ENCODE measurements at places on chromosomes 16 and 17.

- DNase-seq: no peak
These were observed 357.6 kb upstream of the C16orf82 start for GRCh38 chr16:26709175-26709574.

DNA sequence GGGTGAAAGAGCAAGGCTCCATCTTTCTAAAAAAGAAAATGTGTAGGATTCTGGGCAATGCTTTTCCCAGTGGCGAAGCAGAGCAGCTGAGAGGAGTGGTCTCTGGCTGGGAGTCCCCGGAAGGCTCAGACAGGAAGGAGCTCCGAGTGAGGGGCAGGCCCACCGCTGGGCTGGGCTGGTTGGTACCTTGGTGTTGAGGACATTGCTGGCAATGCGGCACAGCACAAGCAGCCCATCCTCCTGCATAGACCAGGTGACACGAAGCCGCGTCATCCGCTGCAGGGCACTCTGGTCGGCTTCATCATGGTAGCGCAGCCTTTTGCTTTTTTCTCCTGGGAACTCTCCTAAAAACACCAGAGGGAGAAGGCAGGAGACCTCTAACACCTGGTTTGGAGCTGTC is 63.9 kb downstream of the GTF3C1 start:
- DNase-seq: no peak

DNA sequence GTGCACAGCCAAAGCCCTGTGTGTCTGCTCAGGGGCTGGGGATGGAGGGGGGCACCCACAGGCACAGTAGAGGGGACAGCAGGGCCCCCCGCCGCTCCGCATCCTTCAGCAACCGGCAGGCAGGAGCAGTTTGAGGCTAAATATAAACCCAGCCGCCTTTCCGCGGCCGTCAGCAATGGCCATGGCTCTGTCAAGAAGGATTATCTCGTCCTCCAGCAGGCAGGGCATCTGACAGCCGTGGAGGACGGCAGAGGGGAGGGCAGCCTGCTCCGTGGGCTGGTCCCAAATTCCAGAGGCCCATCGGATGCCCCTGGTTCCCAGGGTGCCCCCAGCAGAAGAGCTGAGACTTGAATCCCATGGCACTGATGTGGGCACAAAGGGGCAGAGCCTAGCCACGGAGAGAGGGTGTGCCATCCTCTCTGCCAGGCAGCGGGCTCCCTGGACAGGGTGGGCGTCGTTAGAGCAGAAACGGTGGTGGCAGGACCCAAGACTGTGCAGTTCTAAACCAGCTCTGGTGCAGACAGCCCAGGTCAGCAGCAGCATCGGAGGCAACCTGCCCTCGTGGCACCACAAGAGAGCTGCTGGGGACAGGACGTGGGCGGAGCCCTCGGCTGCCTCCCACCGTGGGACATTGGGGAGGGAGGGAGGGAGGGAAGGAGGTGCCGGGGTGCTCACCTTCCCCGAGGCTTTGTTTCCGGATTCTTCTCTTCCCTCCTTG is 198.8 kb upstream of the CIBAR2 start:
- peak; percentile 58 for DNase-seq

GRCh38 chr16:18816286-18816685 is 14.9 kb upstream of the ARL6IP1 start:
- DNase-seq: no peak

GRCh38 chr16:66103211-66103610 is 263.3 kb upstream of the CDH5 start:
- DNase-seq: no peak

- no peak for DNase-seq
These were observed 490 bp downstream of the GID4 start for GRCh38 chr17:18039535-18040260.

- DNase-seq: no peak
These were observed 8.2 kb downstream of the PLCD3 start for GRCh38 chr17:45123930-45124796.

GRCh38 chr16:28494121-28494851 is at the start of gene APOBR:
TSS of gene APOBR (plus strand) at chr16:28494643. CDS start at chr16:28494682, 39 bp downstream.
- DNase-seq: peak; percentile 90

DNA sequence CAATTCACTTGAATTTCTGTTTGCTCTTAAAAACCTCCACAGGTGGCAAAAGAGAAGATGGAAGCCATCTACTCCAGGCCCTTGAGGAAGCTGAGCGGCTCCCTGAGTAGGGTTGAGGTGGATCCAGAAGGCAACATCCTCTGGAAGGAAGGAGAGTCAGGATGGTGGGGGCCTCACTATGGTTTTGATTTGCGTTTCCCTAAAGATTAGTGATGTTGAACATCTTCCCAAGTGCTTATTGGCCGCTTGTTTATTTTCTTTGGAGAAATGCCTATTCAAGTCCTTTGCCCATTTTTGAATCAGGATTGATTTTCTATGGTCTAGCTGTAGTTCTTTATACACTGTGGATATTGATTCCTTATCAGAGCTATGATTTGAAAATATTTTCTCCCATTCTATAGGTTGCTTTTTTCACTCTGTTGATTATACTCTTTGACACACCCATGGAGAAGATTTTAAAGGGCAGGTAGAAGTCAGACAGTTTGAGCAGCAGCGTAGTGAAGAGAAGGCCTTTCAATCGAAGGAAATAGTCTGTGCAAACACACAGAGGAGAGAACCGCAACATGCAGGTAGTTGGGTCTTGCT is 58.6 kb downstream of the WSB1 start:
- DNase-seq: no peak

- no peak for DNase-seq
These were observed 38.2 kb upstream of the IL21R start for GRCh38 chr16:27363797-27364196.

DNA sequence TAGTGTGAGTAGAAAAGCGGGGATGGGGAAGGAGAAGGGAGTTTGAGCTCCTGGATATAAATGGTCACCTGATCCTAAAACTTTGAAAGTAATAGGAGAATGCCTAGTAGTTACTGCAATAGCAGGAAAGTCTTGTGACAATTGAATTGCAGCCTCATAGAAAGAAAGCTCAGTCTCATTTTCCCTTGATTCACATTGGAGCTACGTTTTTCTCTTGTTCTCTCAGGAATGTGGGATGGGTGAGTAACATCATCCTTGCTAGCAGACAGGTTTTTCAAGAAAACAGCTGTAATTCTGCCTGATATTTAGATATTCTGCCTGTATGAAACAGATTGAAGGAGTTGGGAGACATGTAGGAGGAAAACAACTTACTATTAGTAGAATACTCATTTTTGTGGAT is 25.3 kb downstream of the SF3B3 start:
- DNase-seq: no peak

GRCh38 chr17:65013613-65014391 is 42.7 kb downstream of the GNA13 start:
- DNase-seq: peak; percentile 41

- DNase-seq: no peak
These were observed 47.8 kb downstream of the BMERB1 start for GRCh38 chr16:15482068-15482747.

DNA sequence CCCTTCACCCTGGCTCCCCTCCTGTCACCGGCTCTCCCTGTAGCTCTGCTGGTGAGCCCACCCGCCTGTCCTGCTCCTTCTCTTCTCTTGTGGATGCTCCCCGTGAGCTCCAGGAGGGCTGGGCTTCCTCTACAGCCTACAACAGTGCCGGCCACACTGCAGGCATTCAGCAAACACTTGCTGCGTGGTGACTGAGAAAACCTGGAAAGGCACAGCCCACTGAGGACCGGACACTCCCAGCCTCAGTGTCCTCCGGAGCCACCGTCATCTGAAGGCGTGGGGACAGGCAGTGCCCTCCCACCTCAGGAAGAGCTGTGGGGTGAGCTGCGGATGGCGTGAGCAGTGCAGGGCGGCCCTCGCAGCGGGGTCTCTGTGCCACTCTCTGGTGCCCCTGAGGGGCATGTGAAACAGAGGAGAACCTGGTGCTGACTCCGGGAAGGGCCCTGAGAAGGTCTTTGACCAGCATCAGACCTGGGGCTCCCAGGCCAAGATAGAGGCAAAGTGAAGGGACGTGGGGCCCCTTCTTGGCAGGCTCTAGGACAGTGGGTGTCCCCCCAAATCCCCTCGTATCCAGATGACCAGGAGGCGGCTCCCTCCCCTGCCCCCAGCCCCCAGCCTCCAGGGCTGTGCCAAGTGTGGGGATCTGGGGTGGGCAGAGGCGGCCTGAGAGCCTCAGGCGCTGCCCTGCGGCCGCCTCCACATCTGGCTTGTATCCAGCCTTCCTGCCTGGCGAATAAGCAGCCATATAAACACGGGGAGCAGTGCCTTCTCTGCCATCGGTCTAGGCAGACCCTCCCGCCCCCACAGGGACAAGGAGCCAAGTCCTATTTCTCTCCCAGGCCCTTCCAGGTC is 44.0 kb upstream of the PABPN1L start:
- DNase-seq: no peak

DNA sequence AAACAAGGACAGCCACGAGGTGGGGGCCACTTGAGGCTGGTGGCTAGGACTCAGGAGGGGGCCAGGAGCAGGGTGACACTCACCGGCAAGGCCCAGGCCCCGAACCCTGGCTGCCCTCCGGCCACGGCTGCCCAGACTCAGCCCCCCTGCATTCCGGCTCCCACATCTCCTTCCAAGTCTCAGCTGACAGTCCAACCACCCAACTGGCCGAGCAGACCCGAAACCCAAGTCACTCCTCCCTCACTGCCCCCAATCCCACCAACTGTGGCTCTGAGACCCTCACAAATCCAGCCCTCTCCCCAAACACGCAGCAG is 9.4 kb downstream of the HAGH start:
- no peak for DNase-seq

GRCh38 chr17:45098869-45099616 is 33.3 kb downstream of the PLCD3 start:
- peak; percentile 90 for DNase-seq

- no peak for DNase-seq
These were observed 49.6 kb downstream of the KCNJ12 start for GRCh38 chr17:21425736-21426135.

DNA sequence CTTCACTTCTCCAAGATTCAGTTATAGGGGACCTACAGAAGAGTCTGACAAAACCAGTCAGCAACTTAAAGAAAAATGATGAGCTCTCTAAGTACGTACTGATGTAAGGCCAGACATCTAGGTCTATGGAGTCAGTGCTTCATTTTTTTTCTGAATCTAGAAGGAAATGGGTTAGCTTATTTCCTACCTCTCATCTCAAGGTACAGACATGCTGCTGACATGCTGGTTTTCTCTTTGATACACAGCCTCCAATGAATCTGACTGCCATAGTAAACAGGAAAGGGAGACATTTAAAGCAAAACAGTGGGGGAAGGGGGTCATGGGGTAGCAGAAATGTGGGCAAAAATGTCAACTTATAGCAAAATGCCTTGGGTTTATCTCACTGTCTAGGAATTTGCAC is 16.4 kb downstream of the CDR2 start:
- no peak for DNase-seq
